Activated T-helper 1 cell treated with anti-CD3 and anti-CD28 coated beads, Interleukin-12 subunit alpha, Interleukin-12 subunit beta, Interleukin-2, Interleukin-4 antibody, amounts not matched to agents 30 ng/mL and 10 ng/mL and 1 ng/mL, durations not matched to agents 14 hours and 24 hours and 36 hours (primary cell): ENCODE measurements at places on chromosomes 1 and 21.

DNA sequence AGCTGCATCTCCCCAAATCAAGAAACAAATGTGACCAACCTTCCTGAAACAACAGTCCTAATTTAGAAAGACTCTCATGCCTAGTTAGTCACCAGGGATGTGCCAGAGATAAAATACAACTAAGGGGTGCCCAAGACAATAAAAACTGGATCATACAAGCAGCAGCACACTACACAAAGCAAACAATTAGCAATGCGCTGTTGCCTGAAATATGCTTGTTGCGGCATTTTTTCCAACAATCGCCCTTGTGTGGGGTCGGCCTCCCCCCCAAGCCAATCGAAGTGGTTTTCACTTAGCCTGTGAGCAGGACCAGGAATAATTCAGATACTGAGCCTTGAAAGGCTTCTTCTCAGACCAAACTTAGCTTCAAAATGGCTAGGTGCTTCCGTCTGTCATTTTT is 1.4 kb upstream of the STMN1 start:
- peaks cover 12% of the 10 kb centered on the region for H3K36me3 ChIP-seq
- peak overlapping the region; percentile 22 for H3K27ac ChIP-seq
- peak overlapping the region; percentile 98 for H3K4me3 ChIP-seq
- peaks cover 36% of the 10 kb centered on the region for H3K4me1 ChIP-seq

DNA sequence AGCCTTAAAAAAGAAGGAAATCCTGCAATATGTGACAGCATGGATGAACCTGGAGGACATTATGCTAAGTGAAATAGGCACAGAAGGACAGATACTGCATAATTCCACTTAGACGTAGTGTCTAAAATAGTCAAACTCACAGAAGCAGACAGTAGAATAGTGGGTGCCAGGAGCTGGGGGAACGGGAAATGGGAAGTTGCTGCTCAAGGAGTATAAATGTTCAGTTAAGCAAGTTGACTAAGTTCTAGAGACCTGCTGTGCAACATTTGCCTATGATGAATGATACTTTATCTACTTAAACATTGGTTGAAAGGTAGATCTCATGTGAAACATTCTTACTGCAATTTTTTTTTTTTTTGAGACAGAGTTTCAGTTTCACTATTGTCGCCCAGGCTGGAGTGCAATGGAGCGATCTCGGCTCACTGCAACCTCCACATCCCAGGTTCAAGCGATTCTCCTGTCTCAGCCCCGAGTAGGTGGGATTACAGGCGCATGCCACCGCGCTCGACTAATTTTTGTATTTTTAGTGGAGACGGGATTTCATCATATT is 197.8 kb downstream of the HIVEP3 start:
- H3K36me3 ChIP-seq, result peaks cover 3% of the 10 kb centered on the region
- H3K27ac ChIP-seq, result no peak overlapping the region
- no peak overlapping the region for H3K4me3 ChIP-seq
- H3K27me3 ChIP-seq, result no peaks in the 10 kb centered on the region
- DNase-seq, result no peak

- H3K4me1 ChIP-seq, result no peaks in the 10 kb centered on the region
- no peak for DNase-seq
Measured at GRCh38 chr21:26130249-26130881, 40.2 kb downstream of the APP start.

DNA sequence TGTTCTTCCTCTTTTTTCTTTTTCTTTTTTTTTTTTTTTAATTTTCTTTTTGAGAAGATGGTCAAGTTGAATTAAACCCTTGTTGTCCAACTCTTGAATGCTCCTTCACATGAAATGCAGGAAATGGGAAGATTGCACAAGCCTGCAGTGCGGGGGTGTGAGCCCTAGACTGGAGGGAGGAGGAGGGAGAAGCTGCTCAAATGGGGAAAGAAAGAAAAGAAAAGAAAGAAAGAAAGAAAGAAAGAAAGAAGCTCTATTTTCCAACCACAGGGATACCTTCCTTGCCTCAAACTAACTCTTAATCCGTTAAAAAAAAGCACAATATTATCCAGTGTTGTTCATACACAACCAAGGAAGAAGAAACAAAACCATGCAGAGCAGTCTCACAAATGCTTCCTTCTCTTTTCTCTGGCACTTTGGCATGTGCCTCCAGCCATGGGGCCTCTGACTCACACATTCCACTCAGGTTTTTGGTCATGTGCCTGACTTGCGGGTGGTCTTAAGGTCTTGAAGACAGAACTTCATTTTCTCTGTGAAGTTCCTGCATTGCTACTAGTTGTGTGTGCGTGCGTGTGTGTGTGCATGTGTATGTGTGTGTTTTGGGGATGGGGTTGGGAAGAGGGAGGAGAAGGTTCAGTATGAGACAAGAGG is 276.1 kb downstream of the RPS6KC1 start:
- no peaks in the 10 kb centered on the region for H3K27me3 ChIP-seq
- DNase-seq, result no peak
- no peak overlapping the region for H3K27ac ChIP-seq
- no peak overlapping the region for H3K4me3 ChIP-seq
- H3K4me1 ChIP-seq, result no peaks in the 10 kb centered on the region
- no peaks in the 10 kb centered on the region for H3K36me3 ChIP-seq
